ENCODE measurements at places on chromosomes 1 and 21. TPM values are rescaled to one million over a fixed set of nuclear protein-coding genes. Genes with fewer than 3 reads are reported as not detected.

The ZNF683 gene
- polyA plus RNA-seq = not detected

The PAX7 gene
- polyA plus RNA-seq = not detected

The OMA1 gene
- 17.3 TPM for polyA plus RNA-seq

The IFI44L gene
- 1.1 TPM for polyA plus RNA-seq

The PDE4B gene
- 13.8 TPM for polyA plus RNA-seq
